ENCODE measurements at places on chromosomes 1 and 21. TPM values are rescaled to one million over a fixed set of nuclear protein-coding genes. Genes with fewer than 3 reads are reported as not detected.

DNA sequence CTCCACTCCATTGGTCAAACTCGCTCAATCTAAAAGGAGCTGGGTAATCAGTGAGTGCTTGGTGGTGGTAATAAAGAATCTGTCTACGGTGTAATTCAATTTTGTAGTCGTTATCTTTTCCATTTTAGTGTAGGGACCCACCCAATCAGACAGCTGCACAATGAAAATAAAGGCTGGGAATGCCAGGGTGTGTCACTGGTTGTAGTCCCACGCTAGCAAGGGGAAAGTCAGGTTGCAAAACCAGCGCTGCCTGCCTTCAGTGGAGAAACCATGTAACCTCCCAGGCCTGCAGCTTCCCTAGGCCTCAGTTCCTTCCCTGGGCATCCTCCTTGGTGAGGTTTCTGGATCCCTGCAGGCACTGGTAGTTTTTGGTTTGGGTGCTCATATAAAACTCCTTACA lies 49.4 kb upstream of the PPP2R5A start:
- no peak for DNase-seq

DNA sequence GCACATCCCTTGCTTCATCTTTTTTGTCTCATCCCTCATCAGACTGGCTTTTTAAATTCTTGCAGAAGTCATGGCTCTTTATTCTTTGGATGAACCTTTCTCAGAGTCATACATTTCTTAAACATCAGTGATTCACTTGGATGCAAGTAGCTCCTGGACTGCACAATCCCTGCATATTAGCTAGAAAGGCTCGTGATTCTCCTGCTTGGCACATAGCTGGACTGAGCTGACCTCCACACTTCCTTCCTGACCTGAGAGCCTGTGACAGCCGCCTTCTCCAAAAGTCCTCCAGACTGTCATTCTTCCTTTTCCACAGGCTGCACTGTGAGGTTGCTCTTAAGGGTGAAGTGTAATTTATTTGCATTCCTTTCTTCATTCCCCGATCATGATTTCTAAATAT lies 109.4 kb downstream of the RGL1 start:
- no peak for DNase-seq

GRCh38 chr21:18403735-18404450 lies at the start of gene TMPRSS15:
TSS of gene TMPRSS15 (minus strand) at chr21:18403785. CDS start at chr21:18403622, 163 bp downstream.
- DNase-seq: no peak

GRCh38 chr1:234841710-234842231 lies 231.8 kb upstream of the IRF2BP2 start:
- DNase-seq: peak; percentile 22

Gene SLC45A1
- 0.52 TPM for total RNA-seq

DNA sequence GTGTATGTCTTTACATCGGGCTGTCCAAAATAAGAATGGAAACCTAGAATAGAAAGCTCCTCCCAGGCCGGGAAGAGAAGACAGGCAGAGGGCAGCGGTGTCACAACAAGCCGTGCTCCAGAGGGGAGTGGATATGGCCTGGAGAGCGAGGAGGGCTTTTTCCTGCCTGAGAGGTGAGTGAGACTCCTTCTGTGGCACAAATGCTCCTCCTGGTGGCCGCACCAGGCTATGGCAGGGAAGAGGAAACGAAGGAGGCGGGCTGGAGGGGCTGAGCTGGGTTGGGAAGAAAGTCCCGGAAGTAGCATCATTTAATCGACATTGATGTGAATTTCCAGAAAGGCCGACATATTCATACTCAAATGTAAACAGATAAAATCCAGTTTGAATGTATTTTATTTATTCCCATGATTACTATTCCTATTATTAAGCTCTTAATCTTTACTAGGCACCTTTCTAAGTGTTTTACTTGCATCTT lies 54.7 kb downstream of the MEF2D start:
- peak; percentile 58 for DNase-seq

- DNase-seq: no peak
These were observed 175.8 kb downstream of the TYW3 start for GRCh38 chr1:74908797-74909196.

- peak; percentile 76 for DNase-seq
These were observed 284.6 kb downstream of the PTBP2 start for GRCh38 chr1:97006044-97006661.

DNA sequence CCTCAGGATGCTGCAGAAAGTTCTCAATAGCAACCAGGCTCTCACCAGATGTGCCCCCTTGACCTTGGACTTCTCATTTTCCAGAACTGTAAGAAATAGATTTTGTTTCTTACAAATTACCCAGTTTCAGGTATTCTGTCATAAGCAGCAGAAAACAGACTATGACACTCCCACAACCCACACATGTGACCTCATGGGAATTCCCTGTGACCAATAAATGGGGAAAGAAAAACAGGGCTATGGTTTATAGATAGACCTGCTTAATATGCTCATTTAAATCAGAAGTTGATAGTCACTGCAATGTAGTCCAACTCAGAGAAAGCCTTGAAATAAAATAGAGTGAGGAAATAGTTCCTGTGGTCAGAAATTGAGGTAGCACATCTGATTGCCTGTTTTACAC lies 380.9 kb upstream of the PTBP2 start:
- DNase-seq: no peak

Gene TARBP1
- total RNA-seq: 26.2 TPM

Gene RCSD1
- total RNA-seq: 0.05 TPM

Gene CELA2A
- not detected for total RNA-seq

DNA sequence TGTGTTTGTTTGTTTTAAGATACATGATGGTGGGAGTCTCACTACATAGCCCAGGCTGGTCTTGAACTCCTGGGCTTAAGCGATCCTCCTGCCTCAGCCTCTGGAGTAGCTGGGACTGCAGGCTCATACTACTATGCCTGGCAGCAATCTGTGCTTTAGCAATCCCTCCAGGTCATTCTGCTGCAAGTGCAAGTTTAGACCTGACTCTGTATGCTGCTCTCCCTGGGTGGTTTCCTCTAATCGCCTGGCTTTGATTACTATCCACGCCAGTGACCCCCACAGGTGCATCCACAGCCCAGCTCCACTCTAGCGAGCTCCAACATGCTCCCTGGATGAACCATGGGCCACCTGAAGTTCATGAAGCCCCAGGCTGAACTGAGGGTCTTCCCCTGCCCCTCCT lies 15.5 kb upstream of the PABPC4 start:
- no peak for DNase-seq

DNA sequence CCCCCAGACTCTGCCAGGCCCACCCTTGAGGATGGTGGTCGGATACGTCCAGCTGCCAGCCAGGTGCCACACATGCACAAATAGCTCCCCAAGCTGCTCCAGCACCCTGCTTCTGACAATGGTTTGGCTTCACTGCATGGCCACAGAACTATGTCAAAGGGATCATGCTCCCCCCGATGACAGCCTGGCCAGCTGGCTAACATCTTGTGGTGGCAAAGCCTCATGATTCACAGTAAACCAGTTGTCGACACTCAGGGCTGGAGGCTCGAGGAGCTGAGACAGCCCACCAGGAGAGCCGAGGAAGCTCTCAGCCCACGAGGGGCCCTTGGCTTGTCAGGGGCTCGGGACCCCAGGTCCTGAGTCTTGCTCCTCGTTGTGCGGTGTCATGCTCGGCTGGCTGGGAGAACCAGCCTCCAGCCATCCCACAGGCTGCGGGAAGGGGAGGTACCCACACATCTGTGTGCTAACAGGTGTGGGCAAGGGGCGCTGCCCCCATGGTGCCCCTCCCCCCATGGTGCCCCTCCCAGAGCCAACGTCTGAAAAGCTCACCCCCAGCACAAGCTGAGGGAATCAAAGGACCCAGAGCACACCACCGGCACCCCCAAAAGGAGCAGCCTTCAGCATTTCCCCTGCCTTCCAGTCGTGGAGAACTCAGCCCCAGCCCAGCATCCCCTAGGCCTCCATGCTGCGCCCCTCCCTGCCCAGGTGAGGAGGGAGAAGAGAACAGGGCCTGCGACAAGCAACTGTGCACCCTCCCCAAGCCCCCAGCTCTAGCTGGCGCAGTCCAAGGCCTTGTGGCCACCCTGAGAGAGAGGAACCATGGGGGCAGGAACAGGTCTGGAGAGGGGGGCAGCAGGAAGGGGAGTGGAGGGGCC lies 41.2 kb downstream of the KIF21B start:
- DNase-seq: no peak

DNA sequence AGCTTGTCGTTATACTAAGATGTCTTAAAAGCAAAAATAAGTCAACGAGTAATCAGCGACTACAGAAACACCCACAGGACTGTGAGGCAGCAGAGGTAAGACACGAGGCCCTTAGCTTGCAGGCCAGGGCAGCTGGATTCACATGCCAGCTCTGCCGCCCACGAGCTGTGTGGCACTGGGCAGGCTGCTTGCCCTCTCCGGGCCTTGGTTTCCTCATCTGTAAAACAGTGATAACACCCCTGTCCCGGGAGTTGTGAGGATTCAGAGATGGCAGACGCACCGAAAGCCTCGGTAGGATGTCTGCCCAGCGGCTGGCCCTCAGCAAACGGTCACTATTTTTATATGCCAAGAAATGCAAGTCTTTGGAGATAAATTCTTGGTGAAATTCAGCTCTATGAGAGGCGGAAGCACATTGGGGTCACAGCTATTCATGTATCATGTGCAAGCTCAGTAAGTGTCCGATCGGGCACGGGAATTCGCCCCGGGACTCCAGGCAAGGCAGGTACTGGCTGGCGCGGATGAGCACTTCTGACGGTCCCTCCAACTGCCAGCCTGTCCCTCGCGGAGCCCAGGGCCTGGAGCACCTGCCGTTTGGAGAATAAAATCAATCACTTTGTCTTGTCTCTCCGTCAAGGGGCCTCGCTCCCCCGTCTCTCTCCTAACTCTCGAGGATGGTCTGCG lies 1.1 kb downstream of the C2CD2 start:
- DNase-seq: no peak

DNA sequence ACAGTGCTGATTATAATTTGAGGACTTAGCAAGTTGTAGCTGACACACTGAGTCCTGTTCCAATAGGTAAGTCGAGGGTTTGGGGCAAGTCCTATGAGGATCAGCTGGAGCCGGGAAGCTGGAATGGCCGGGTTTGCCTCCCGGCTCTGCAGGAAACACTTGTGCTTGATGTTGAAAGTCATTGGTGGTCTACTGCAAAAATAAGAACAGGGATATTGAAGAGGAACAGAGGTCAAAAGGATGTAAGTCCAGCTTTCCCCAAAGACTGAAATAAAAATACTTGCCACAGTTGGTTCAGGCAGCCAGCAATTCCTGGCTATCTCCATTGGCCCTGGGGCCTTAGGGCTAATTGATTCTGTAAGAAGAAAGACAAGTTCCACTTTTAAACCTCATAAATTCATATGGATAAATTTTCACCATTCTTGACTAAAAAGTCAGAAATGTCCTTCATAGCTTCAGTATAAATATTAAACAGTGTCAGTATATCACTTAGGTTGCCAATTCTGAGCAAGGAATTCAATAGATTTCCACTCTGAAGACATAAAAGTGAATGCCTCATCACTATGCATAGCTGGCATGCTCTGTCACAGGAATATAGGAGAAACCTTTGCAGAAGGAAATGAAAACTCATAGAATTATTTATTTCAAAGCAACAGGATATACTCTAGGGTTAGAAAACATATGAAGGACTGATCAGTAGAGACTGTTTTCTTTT lies 165.2 kb downstream of the AK5 start:
- peak; percentile 49 for DNase-seq

Gene TMCC2
- 4.7 TPM for total RNA-seq

DNA sequence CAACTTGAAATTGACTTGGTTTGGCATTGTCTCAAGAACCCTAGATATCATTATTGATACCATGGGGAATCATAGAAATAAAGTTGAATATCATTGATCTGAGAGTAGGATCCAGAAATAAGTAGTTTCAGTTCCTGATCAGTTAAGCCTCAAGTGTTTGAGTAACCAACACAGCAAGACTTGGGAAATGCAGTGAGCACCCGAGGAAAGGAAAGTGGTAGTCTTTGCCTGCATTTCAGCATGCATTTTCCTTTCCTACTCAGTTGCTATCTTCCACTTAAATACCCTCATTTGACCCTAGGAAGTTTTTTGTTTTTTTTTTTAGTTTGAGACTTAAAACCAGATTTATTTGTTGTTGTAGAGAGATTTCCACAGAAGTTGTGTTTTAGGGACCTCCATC lies 18.9 kb downstream of the CLEC20A start:
- peak; percentile 43 for DNase-seq

DNA sequence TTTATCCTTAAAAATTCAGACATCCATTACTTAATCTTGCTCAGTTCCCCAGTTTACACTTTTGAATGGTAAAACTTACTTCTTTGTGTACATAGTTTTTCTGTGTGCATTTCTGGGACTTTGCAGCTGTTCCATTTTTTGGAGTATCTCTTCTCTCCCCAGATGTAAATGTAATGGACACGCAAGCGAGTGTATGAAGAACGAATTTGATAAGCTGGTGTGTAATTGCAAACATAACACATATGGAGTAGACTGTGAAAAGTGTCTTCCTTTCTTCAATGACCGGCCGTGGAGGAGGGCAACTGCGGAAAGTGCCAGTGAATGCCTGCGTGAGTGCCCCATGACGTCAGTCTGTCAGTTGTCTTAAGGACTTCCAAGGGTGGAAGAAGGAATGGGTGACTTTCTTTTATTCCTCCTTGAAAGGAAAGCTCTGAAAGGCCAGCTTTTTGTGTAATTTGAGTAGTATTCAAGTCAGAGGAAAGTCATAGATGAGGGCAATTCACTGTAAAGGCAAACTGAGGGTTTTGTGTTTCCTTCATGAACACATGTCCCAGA lies 75.7 kb upstream of the LAMC2 start:
- no peak for DNase-seq

GRCh38 chr1:204409836-204410687 lies 1.6 kb downstream of the PPP1R15B start:
- DNase-seq: no peak

GRCh38 chr1:9755441-9755995 lies 68.2 kb downstream of the CLSTN1 start:
- DNase-seq: peak; percentile 80

- peak; percentile 37 for DNase-seq
These were observed 1.4 kb downstream of the RAVER2 start for GRCh38 chr1:64745986-64746940.

GRCh38 chr1:16032388-16033102 lies 10.7 kb downstream of the CLCNKA start:
- DNase-seq: peak; percentile 63

DNA sequence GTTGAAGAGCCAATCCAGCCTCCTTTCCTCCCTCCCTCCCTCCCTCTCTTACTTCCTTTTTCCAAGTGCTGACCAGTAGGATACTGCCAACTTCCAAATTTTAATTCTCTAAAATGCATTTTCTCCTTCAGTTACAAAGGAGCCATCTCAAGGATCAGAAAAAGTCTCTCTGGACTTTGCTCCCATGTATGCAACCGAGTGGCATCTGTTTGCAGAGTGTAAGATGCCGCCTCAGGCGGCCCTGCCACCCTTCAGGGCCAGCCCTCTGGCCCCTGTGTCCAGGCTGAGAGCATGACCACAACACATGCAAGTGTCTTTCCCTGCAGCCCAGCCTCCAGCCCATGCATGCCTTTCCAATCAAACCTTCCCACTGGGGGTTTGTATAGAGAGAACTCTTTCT lies 205.3 kb upstream of the RAB4A start:
- no peak for DNase-seq

Gene PLD5
- 2.1 TPM for total RNA-seq

Measured in renal cortical epithelial cell (primary cell).